ENCODE measurements at places on chromosomes 13 and 19. TPM values are rescaled to one million over a fixed set of nuclear protein-coding genes. Genes with fewer than 3 reads are reported as not detected.

- H3K27me3 ChIP-seq, result no peaks in the 10 kb centered on the region
- no peak overlapping the region for H3K27ac ChIP-seq
- no peak overlapping the region for H3K4me3 ChIP-seq
- H3K36me3 ChIP-seq, result peaks cover 4% of the 10 kb centered on the region
- H3K4me1 ChIP-seq, result peaks cover 12% of the 10 kb centered on the region
- DNase-seq, result no peak
These were observed 136.2 kb downstream of the KLF12 start for GRCh38 chr13:73997964-73998363.

GRCh38 chr19:54077334-54077733, 3.8 kb downstream of the TARM1 start:
- H3K4me1 ChIP-seq, result no peaks in the 10 kb centered on the region
- DNase-seq, result no peak
- H3K36me3 ChIP-seq, result no peaks in the 10 kb centered on the region
- no peak overlapping the region for H3K4me3 ChIP-seq
- no peaks in the 10 kb centered on the region for H3K27me3 ChIP-seq
- H3K27ac ChIP-seq, result no peak overlapping the region

- no peaks in the 10 kb centered on the region for H3K36me3 ChIP-seq
- H3K4me1 ChIP-seq, result no peaks in the 10 kb centered on the region
- H3K4me3 ChIP-seq, result no peak overlapping the region
- no peaks in the 10 kb centered on the region for H3K27me3 ChIP-seq
These were observed 15.6 kb upstream of the VWA8 start for GRCh38 chr13:41976476-41976875.

- no peak for DNase-seq
- H3K27ac ChIP-seq, result no peak overlapping the region
- H3K4me1 ChIP-seq, result peaks cover 4% of the 10 kb centered on the region
- no peaks in the 10 kb centered on the region for H3K27me3 ChIP-seq
These were observed 470.2 kb upstream of the PRR20A start for GRCh38 chr13:56670563-56670962.

Gene PSG11
- total RNA-seq, result not detected

GRCh38 chr19:13806728-13807127, 11.5 kb downstream of the ZSWIM4 start:
- DNase-seq, result no peak
- H3K36me3 ChIP-seq, result peaks cover 9% of the 10 kb centered on the region
- H3K4me3 ChIP-seq, result no peak overlapping the region
- no peak overlapping the region for H3K27ac ChIP-seq
- no peaks in the 10 kb centered on the region for H3K27me3 ChIP-seq
- no peaks in the 10 kb centered on the region for H3K4me1 ChIP-seq

GRCh38 chr13:75760131-75761021, 124.2 kb downstream of the LMO7 start:
- no peak overlapping the region for H3K4me3 ChIP-seq
- H3K27me3 ChIP-seq, result no peaks in the 10 kb centered on the region
- no peak for DNase-seq
- peak overlapping the region; percentile 8 for H3K27ac ChIP-seq

DNA sequence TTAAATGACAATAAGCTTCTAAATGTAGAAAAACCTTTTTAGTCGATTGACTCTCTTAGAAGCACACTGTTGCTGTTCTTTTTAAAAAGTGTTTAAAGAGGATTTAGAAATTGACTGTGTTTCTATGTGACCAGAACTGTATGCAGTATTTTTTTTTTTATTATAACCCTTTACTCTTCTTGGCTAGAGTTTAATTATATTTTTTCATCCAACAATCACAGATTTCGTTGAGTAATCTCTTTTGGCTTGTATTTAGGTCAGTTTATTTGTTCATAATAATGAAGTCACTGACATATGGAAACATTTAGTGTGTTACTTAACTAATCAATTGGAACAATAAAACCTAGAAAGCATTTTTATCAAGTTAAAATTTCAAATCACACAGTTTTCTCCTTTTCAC, 19.9 kb downstream of the CSNK1A1L start:
- no peak for DNase-seq
- H3K36me3 ChIP-seq, result no peaks in the 10 kb centered on the region
- H3K27ac ChIP-seq, result no peak overlapping the region
- no peaks in the 10 kb centered on the region for H3K4me1 ChIP-seq
- no peaks in the 10 kb centered on the region for H3K27me3 ChIP-seq

- DNase-seq, result peak; percentile 88
- peak within 1 kb of the TSS; percentile 85 for H3K4me3 ChIP-seq
- H3K4me1 ChIP-seq, result peaks cover 52% of the 10 kb centered on the region
- no peaks in the 10 kb centered on the region for H3K27me3 ChIP-seq
These were observed at the start of gene EPSTI1 for GRCh38 chr13:42991898-42992763. TSS of gene EPSTI1 (minus strand) at chr13:42992241. CDS start at chr13:42992165, 76 bp downstream.

Gene CGB1
- total RNA-seq, result not detected

DNA sequence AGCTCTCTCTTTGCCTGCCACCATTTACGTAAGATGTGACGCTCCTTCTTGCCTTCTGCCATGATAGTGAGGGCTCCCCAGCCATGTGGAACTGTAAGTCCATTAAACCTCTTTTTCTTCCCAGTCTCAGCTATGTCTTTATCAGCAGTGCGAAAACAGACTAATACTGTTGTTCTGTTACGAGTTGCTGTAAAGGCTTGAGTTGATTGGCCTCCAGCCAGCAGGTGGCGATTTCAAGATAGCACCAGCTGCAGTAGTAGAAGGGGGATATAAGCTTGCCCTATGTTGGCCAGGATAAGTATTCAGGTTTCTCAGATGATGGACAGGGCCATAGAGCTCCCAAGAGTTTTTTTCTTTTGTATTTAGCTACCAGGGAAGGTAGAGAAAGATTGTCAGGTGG, 385.5 kb downstream of the MZT1 start:
- no peak overlapping the region for H3K4me3 ChIP-seq
- H3K27ac ChIP-seq, result no peak overlapping the region
- no peak for DNase-seq
- no peaks in the 10 kb centered on the region for H3K4me1 ChIP-seq
- no peaks in the 10 kb centered on the region for H3K36me3 ChIP-seq

DNA sequence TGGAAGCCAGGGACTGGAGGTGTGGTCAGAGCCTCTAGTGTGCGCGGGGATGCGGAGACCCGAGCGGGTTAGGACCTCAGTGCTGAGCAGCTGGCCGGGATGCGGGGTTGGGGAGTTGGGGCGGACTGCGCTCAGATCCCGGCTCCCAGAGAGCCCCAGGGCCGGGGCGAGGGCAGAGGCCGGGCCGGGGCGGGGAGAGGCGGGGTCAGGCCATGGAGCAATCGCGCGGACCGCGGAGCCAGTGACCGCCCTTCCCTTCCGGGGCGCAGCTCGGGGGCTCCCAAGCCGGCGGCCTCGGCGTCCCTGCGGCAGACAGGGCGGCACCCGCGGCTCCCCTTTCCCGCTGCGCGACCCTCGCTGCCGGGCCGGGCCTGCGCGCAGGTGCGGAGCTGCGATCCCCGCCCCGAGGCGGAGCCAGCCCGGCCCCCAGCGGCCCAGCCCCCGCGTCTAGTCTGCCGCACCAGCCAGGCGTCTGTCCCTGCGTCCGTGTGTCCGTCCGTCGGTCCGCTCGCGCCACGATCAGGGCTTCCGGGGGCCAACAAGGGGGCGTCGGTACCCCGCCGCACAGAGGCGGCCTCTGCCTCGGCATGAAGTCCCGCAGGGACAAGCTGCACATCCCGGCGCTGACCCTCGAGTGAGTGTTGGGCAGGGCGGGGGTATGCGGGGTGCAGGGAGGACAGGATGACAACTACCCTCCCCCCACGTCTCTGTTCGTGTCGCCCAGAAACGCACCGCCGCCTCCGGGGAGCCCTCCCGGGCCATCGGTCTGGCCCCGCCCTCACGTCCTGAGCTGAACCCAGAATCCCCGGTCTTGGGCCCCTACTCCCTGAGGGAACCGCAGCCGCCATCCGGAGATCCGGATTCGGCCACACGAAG, 12.4 kb downstream of the MAST3 start:
- peak overlapping the region; percentile 70 for H3K4me3 ChIP-seq
- H3K4me1 ChIP-seq, result peaks cover 12% of the 10 kb centered on the region
- no peak for DNase-seq
- no peaks in the 10 kb centered on the region for H3K36me3 ChIP-seq
- peaks cover 6% of the 10 kb centered on the region for H3K27me3 ChIP-seq

Gene SLC5A5
- total RNA-seq, result not detected

- peaks cover 7% of the 10 kb centered on the region for H3K4me1 ChIP-seq
- no peak overlapping the region for H3K4me3 ChIP-seq
- DNase-seq, result no peak
- no peak overlapping the region for H3K27ac ChIP-seq
- no peaks in the 10 kb centered on the region for H3K36me3 ChIP-seq
- peaks cover 48% of the 10 kb centered on the region for H3K27me3 ChIP-seq
These were observed 1.5 kb upstream of the RGCC start for GRCh38 chr13:41455725-41456419.

DNA sequence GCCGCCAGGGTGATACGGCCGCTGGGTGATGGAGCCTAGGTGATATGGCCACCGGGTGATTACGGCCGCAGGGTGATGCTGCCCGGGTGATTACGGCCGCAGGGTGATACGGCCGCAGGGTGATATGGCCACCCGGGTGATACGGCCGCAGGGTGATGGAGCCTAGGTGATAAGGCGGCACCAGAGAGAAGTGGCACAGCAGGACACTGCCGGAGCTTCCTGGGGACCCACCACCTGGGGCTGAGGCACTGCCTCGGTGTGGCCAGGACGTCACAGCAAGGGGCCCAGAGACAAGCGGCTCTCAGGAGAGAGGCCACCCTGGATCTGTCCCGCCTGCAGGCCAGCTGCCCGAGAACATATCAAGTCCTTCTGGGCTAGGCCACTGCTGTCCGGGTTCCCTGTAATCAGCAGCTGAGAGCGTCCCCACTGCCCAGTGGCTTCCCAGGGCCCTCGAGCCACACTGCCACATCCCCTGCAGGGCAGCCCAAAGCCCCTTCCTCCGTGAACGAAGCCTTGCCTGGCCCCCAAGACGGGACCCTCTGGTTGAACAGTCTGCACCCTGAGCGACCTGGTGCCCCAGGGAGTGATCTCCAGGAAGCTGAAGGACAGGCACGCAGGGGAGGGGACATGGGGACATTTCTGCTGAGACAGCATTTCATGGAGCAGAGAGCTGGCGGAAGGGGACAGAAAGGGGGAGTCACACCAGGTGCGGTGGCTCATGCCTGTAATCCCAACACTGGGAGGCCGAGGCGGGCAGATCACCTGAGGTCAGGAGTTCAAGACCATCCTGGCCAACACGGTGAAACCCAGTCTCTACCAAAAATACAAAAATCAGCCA, 22.1 kb downstream of the ZNF787 start:
- no peaks in the 10 kb centered on the region for H3K27me3 ChIP-seq
- DNase-seq, result no peak
